ENCODE measurements at places on chromosomes 6 and 20.

GRCh38 chr20:13259921-13260320, 38.8 kb downstream of the ISM1 start:
- no peak for DNase-seq

DNA sequence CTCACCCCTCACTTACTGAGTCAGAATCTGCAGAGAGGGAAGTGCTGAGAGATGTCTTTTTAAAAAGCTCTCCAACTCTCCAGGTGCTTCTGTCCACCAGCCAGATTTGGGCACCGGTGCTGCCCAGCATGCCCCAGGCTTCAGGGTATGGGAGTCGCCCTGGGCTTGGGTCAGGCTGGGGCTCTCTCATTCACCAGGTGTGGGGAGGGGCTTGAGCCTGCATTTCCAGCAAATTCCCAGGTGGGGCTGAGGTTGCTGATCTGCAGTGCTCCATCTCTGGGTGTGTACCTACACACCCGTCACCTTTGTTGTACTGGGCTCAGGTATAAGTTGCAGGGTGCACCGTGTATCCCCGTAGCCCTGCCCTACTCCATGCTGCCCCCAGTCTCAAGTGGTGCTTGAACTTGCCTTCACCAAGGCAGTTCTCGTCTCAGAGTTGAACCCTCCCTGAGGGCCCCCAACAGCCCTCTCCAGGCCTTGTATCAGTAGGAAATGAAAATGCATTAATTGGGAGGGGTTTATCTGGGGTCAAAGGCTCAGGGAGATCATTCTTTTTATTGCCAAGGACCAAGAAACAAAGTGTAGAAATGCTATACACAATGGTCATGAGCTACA, 23.5 kb downstream of the PPP1R3G start:
- no peak for DNase-seq

- DNase-seq = no peak
These were observed 30.9 kb downstream of the SCML4 start for GRCh38 chr6:107793191-107793590.

GRCh38 chr6:34986845-34987246, 97.8 kb downstream of the ANKS1A start:
- DNase-seq = peak; percentile 82

DNA sequence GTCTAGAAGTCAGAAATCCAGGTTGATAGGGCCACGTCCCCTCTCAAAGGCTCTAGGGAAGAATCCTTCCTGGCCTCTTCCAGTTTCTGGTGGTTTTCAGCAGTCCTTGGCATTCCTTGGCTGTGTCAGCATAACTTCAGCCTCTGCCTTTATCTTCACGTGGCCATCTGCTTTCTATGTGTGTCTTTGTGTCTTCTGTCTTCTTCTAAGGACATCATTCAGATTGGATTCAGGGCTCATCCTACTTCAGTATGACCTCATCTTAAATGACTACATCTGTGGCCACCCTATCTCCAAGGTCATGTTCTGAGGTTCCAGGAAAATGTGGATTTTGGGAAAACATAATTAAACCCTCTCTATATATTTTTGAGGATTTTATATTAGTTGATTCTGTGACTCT, 23.0 kb downstream of the C6orf89 start:
- DNase-seq = peak; percentile 73

DNA sequence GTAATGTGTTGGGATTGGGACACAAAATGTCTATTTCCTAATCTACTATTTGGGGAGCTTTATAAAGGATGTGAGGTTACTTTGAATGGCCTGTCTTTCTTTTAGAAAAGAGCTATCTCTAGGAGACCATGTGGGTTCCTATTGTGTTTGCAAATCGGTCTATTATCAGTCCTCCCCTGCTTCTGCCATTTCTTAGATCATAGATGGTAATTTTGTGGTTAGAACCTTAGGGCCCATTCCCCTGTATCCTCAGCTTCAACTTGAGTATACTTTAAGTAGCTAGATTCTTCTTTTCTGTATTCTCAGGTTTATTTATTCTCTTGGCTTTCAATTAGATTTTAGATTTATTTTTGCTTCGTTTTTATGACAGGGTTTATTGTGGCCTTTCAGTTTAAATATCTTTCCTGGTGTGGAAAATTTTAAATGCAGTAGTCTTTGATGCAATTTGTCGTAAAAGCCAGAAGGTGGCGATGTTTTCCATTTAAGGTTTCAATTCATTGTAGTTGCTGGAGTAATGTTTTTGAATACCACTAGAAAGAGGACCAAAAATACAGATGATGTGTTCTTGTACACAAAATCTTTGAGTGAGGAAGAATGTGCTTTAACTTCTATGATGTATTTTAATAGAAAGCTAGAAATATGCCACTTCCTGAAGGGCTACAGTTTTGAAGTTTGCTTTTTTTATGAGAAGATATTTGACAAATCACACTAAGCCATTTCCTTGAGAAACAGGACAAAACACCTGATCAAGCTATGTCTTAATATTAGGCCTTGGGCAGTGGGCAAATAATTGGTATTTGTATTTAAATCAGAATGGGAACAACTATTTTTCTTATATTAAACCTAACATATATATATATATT, 20.3 kb downstream of the TBPL1 start:
- peak; percentile 67 for DNase-seq

DNA sequence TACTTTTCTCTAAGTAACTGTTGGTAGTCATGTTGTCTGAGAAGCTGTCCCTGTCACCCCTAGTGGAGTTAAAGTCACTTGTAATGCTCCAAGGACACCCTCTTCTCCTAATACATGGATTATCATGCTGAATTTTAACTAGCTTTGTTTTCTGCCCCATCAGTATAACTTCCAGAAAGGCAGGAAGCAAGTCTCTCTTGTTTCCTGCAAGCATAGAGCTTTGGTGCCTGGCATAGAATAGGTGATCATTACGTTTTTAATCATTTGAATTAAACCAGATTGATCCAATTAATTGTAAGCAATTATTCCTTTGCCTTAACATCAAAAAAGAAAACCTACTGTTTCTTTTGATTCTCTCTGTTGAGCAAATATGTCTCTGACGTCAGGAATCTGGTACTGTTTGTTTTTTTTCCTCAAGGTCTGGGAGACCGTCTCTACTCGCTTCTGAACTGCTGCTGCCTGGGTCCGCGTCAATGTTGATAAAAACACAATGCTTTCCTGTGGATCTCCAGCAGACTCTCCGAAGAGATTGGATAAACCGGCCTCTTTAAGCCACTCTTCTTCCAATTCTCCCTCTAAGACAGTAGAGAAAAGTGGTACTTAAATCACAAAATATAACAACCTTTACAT, 71.8 kb downstream of the ARHGAP18 start:
- DNase-seq = peak; percentile 75

DNA sequence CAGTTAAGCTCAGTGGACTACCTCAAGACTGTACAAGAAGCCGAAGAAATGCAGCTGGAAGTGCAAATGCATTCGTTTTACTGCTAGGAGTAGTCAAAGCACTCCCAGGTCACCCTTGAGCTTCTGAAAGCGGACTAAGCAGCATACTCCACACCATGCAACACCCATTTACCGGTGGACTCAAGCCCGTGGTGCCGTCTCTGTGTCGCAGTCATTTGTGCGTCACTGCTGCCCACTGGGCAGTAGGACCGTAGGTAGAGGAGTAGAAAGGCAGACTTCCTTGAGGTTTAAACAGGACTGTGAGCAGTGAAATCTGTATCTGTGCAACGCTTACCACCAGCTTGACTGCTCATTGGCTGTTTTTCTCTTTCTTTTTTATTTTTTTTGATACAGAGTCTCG, 89.0 kb upstream of the FAM8A1 start:
- DNase-seq = no peak

- no peak for DNase-seq
These were observed 70.7 kb upstream of the NNAT start for GRCh38 chr20:37450344-37450743.

- no peak for DNase-seq
These were observed 43.3 kb upstream of the IRF4 start for GRCh38 chr6:347951-348859.

- peak; percentile 89 for DNase-seq
These were observed 20.3 kb downstream of the RAET1L start for GRCh38 chr6:150004783-150005717.

- no peak for DNase-seq
These were observed 13.5 kb downstream of the FAM83D start for GRCh38 chr20:38939686-38940085.

GRCh38 chr6:168434505-168434904, 6.5 kb upstream of the SMOC2 start:
- DNase-seq = no peak

GRCh38 chr20:63698739-63699465, 2.5 kb downstream of the TNFRSF6B start:
- DNase-seq = peak; percentile 97

DNA sequence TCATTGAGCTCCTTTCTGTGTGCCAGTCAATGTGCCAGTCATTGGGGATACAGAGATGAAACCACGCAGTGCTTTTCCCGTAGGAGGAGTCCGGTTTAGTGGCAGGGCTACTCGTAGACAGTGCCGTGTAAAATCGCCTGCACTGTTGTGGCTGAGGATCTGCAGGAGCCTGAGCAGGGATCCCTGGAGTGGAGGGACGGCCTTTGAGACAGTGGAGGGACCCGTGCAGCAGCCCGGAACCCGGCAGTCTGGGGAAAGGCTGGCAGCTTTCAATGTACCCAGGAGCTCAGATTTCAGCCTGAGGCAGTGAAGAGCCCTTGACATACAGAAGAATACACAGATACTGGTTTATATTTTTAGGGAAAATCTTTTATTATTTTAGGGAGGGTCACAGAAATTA, 203.3 kb downstream of the ARID1B start:
- DNase-seq = no peak

DNA sequence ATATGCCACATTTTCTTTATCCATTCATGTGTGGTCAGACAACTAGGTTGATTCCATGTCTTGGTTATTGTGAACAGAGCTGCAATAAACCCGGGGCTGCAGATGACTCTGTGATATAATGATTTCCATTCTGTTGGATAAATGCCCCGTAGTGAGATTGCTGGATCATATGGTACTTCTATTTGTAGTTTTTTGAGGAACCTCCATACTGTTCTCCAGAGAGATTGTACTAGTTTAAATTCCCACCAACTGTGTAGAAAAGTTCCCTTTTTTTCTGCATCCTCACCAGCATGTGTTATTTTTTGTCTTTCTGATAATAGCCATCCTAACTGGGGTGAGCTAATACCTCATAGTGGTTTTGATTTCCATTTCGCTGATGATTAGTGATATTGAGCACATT, 62.2 kb upstream of the MAP3K4 start:
- DNase-seq = no peak

DNA sequence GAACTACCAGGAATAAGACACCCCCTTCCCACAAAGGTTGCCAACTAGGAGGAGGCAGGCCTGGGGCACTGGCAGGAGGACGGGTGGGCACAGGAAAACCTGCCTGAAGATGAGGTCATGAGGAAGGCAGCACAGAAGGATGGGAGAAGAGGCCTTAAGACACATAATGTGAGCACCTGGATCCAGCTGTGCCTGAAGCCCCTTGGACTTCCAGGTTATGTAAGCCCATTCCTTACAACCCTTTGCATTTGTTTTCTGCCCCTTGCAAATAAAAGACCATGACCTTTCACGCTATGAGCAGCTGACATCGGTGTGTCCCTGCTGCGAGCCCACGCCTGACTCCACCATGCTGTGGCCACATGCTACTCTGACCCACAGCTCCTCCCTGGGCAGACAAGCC, 23.4 kb downstream of the KCNQ2 start:
- no peak for DNase-seq

Data from mesenchymal stem cell (in vitro differentiated cells and primary cell).